Tongue (tissue), 3 donors: ENCODE measurements at places on chromosomes 5 and 9. TPM values are rescaled to one million over a fixed set of nuclear protein-coding genes. Genes with fewer than 3 reads are reported as not detected.

The RAB14 gene
- total RNA-seq, result 55.9 TPM

DNA sequence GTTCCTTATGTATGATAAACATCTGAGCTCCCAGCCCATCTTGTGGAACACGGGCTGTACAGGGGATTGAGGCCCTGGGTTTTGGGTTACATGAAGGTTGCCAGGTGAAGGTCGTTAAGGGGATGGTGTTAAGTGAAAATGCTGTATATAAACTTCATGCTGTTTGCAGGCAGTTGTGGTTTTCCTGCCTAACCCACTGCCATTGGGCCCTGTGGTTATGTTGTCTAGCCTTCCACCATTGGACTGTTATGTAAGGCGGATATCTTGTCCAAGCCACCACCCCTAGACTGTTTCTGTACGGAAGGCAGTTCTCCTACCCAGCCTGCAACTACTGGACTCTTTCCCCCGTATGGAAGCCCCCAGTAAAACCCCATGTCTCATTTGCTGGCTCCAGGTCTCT, 246.1 kb downstream of the KIF4B start:
- DNase-seq, result no peak

- no peak for DNase-seq
Measured at GRCh38 chr9:138052635-138053320, 175.2 kb downstream of the CACNA1B start.

GRCh38 chr5:147819261-147819770, 12.2 kb downstream of the SPINK1 start:
- peak; percentile 56 for DNase-seq

DNA sequence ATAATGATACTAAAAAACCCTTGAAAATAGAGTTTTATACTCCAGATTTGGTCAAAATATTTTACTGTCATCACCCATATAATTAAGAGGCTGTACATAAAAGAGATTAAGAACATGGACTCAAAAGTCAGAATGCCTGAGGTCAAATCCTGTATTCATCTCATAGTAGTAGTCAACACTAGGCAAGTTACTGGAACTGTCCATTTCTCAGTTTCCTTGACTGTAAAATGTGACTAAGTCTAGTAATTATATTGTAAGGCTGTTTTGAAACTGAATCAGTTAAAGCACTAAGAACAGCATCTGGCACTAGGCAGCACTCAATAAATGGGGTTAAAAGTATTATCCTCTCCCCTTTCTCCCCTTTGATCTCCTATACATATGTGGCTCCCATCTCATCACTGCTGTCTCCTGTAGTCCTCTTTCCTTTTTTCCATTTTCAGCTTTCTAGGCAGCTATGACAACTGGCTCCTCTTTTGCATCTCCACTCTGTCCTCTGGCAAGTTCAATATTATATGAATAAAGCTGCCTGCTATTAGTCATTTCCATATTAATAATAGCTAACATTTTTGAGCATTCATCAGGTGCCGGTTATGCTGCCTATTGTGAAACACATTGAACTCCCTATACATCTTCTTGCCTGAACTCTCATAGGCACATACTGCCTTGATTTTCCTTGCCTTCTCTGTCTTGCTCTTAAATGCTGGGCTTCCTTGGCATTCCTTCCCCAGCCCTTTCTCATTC, 185.8 kb upstream of the NREP start:
- DNase-seq, result no peak

The PCDHGB2 gene
- total RNA-seq, result 4.2 TPM

GRCh38 chr9:124279531-124280175, 21.9 kb downstream of the NEK6 start:
- peak; percentile 46 for DNase-seq

- peak; percentile 48 for DNase-seq
Measured at GRCh38 chr5:1003296-1003937, 5.2 kb upstream of the NKD2 start.

- no peak for DNase-seq
Measured at GRCh38 chr9:82184524-82184923, 196.0 kb downstream of the SPATA31D1 start.

- peak; percentile 22 for DNase-seq
Measured at GRCh38 chr5:108942701-108943100, 195.0 kb downstream of the FER start.

DNA sequence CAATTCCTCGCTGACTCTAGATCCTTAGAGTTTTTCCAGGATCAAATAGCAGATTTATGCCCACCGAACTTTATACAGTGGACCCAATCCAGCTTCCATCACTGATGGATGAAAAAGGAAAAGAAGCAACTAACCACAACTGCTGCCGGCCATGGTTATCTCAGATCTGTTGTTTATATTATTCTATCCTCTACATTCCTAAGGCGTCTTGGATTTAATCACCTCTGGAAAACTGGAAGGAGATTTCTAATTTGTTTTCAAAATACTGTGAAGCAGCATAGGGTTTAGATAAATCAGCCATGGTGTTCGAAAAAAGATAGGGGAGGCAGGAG, 663 bp upstream of the ZNF366 start:
- no peak for DNase-seq

GRCh38 chr5:91424638-91425436, 41.7 kb upstream of the ARRDC3 start:
- DNase-seq, result no peak
